ENCODE measurements at places on chromosomes 11 and 22.

DNA sequence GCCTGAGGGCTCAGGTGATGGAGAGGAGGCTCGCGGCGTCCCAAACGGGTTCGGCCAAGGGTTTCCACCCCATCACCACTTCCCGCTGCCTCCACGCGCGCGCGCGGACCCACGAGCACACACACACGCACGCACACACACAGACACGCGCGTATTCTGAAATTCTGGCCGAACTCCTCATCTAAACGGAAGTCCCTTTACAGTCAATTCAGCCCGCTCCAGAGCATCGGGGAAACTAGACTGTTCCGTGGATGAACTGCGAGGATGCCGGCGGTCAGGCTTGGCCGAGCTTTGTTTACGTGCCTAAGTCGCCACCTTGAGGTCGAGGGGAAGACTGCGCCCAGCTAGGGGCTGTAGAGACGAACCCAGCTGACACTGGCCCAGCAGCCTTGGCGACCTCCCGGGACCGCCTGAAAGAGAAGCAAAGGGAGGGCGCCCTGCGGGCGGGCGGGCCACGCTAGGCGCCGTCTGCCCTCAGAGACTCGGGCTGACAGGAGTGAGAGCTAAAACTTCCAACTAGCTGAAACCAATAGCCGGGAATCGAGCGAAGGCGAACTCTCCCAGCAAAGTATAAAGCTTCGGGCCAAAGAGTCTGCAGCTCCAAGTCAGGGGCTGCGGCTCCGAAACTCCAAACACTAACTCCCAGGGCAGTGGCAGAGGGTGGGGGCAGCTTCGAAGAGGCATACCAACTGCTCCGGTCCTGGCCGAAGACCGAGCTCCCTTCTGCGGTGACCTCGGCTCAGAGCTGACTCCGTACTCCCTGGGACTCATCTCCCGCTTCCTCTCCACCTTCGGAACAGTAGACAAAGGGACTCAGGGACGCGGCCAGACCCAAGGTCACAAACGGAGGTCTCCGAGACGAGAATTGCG is 124.7 kb upstream of the C11orf58 start:
- DNase-seq, result peak; percentile 84

DNA sequence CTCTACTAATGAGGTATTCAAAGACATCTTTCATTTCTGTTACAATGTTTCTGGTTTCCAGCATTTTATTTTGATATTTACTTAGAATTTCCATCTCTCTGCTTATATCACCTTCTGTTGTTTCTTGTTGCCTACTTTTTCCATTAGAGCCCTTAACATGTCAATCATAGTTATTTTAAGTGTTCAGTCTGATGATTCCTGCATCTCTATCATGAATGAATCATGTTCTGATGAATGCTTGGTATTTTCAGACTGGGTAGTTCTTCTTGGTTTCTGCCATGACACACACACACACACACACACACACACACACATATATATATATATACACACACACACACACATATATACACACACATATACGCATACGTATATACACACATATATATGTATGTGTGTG is 486.4 kb upstream of the ISX start:
- DNase-seq, result no peak

GRCh38 chr11:117814766-117815261 is 9.7 kb downstream of the FXYD2 start:
- peak; percentile 33 for DNase-seq

- no peak for DNase-seq
Measured at GRCh38 chr11:117097014-117097388, 1.2 kb downstream of the SIK3 start.

DNA sequence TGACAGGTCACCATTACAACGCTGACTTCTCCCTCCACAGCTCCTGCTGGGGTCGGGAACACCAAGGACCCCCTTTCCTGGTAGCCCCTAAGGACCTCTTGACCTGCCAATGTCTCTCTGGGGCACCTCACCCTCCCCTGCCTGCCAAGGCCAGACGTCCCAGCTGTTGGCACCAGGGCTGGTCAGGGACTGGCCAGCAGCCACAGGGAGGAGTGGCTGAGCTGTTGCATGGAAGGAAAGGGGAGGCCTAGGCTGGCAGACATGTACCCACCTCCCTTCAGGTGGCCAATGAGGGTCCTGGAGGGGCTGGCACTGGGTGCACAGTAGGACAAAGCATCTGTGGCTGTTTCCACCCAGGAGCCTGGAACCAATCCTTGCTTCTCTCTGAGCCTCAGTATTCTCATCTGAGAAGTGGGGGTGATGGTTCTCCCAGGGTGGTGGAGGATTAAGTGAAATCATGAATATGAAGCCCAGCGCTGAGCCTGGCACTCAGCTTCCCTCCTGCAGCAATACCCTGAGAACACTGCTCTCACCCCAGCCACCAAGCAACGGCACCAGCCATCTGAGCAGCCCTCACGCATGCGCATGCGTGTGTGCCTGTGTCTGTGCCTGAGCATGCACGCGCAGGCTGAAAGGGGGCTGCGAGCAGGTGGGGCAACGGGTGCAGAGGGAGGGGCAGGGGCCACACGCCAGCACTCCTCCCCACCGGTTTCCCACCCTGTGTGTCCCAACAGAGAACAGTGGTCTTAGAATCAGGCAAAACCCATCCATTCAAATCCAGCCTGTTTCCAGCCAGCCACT is 5.9 kb downstream of the KCNJ4 start:
- DNase-seq, result no peak

- DNase-seq, result peak; percentile 51
Measured at GRCh38 chr11:64251016-64251752, at the start of gene PLCB3. PLCB3 (plus strand) TSS chr11:64251530; CDS start chr11:64251650, 120 bp downstream.

GRCh38 chr11:130106381-130106780 is 36.7 kb downstream of the APLP2 start:
- DNase-seq, result no peak

- DNase-seq, result peak; percentile 58
Measured at GRCh38 chr11:75802913-75803820, 11.8 kb upstream of the UVRAG start.

DNA sequence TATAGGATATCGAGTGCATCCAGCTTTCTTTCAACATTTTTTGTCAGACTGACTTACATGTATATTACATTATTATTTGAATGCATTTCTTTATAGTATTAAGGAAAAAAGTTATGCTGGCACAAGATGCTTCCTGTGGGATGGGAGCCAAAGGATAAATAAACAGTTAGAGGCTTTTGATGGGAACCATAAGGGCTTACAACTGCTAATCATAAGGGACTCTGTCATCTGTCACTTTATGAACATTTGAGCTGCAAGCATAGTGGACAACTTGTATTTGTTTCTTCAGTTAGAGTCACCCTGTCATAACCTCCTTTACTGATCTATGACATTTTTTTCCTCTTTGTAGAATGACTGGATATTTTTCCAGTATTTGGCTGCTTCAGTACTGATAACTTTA is 132.4 kb upstream of the CHORDC1 start:
- DNase-seq, result no peak

- no peak for DNase-seq
Measured at GRCh38 chr22:43426816-43427215, 15.0 kb downstream of the MPPED1 start.

DNA sequence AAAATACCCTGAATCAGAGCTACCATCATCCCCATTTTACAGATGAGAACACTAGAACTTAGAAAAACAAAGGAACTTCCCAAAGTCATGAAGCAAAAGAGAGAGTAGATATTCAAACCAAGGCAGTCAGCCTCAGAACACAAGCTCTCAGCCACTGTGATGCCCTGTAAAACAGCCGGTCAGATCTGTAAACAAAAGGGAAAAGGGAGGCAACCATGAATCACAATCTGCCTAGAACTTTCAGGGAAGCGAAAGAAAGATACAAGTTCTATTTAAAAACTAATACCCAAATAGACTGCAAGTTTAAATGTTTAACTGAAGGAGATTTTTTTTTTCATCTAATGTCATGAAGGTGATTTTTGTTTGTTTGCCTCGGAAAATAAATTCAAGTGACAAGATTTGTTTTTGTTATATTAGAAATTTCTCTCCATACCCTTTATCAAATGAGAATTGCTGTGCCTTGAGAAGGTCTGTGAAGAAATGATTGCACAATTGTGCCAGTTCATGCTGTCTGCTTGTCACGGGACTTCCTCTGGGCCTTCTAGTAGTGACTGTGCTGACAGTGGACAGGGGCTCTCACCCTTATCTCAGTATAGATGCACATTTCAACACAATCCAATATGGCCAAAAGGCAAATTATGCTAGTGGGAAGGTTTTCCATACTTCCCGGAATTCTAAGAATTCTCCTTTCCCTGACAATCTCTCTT is 11.7 kb downstream of the SAA1 start:
- no peak for DNase-seq

Data from fibroblast of skin of right quadriceps (primary cell).